Endodermal cell (in vitro differentiated cells): ENCODE measurements at places on chromosomes 13 and 19. TPM values are rescaled to one million over a fixed set of nuclear protein-coding genes. Genes with fewer than 3 reads are reported as not detected.
A peak's percentile ranks its signal among the peaks of the same experiment; 100 is the strongest.

GRCh38 chr19:33296488-33296971 lies 5.8 kb downstream of the CEBPA start:
- peak; percentile 61 for DNase-seq

DNA sequence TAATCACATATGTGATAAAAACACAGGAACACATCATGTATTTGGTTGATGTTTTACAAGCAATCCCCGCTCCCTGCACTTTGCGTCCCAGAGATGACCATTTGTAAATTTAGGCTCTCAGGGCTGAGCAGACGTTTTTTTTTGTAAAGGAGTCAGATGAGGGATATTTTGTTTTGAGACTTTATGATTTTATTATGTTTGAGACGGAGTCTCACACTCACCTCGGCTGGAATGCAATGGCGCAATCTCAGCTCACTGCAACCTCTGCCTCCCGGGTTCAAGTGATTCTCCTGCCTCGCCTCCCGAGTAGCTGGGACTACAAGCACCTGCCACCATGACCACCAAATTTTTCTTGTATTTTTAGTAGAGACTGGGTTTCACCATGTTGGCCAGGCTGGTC lies 1.4 kb downstream of the TLE6 start:
- no peak for DNase-seq

- DNase-seq: peak; percentile 68
These were observed 24.4 kb downstream of the SLC25A15 start for GRCh38 chr13:40813667-40814454.

DNA sequence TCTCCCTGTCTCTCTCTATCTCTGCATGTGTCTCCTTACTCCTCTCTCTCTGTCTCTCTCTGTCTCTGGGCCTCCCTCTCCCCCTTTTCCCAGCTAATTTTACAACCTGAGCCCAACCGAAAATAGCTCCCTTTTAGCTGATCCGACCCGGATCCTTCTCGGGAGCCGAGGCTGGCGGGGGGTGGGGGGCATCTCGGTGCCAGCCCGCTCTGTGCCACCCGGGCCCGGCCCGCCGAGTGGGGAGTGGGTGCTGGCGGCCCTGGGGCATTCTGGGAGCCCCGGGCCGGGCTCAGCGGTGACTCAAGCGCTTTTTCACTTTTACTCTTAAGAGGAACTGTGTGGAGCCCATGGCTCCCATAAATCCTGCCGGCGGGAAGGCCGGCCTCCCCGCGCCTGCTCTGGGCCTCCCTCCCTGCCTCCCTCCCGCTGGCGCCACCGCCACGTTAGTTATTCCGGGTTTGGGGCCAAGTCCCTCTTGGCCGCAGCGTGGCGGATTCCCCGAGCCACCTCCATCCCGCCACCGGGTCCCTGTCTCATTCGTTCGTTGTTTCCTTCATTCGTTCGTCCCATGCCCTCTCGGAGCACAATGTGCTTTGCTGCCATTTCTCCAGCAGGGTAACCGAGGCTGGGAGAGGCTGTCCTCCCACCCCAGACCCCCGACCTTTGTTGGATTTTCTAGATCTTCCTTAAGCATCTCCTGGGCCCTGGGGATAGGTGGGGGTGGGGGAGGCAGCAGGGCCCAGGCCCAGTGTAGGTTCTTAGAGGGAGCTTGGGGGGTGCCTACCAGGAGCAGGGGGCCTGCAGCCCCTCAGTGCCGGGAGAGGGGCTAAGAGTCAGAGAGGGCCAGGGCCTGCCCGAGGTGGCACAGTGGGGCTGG lies 3.2 kb downstream of the NFIC start:
- DNase-seq: peak; percentile 73

- DNase-seq: peak; percentile 66
These were observed 4.1 kb downstream of the KLK2 start for GRCh38 chr19:50877338-50877737.

GRCh38 chr19:1861599-1862031 lies 1.8 kb downstream of the KLF16 start:
- no peak for DNase-seq

- DNase-seq: no peak
These were observed 810.4 kb upstream of the SLC10A2 start for GRCh38 chr13:103876571-103876970.

GRCh38 chr19:3116621-3117020 lies 19.2 kb upstream of the GNA15 start:
- no peak for DNase-seq

DNA sequence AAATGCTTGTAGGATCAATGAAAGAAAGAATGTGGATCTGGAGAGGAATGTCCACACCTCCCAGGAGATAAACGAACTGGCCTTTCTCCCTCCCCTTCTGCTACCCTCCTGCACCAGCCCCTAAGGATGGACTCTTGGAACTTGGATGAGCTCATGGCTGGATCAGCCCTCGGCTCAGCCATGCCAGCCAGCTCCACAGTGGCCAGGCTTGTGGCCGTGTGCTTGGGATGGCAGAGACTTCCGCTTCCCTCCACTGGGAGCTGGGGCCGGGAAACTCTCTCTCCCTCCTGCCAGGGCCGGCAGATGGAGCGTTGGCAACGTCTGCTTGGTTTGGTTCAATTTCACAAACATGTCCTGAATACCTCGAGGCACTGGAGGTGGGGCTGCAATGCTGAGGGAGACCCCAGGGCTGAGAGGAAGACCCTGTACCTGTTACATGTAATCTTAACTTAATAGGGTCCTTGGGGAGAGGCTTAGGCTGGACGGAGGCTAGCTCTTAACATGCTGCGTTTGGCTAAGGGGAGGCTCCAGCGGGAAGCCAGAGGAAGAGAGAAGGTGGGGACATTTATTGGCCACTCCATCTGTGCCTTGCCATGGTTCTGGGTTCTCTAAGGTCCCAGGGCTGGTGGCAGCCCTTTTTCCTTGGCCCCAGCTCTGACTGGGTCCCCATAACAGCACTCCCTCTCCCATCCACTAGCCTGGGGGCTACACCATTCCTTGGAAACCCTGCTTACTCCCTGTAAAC lies 152.5 kb downstream of the IER2 start:
- peak; percentile 50 for DNase-seq

- DNase-seq: no peak
These were observed 748 bp downstream of the RAB4B start for GRCh38 chr19:40778706-40779284.

- DNase-seq: no peak
These were observed 35.0 kb upstream of the TNFSF11 start for GRCh38 chr13:42538996-42539395.

- DNase-seq: no peak
These were observed 30.2 kb downstream of the TMTC4 start for GRCh38 chr13:100644371-100644770.

Gene SLC44A2
- total RNA-seq: 106 and 114 TPM in 2 replicates

Gene PCDH9
- 0.95 to 1.5 TPM (median 1.0 TPM) in 3 replicates for total RNA-seq

Gene NFIC
- 3.9 to 5.5 TPM (median 5.2 TPM) in 3 replicates for total RNA-seq

Gene LILRA1
- total RNA-seq: not detected in 2 replicates

Gene SOX21
- total RNA-seq: 10.1 and 13.0 TPM in 2 replicates

Gene PEAK3
- not detected in 3 replicates for total RNA-seq

Gene CGB8
- not detected in 3 replicates for total RNA-seq

Gene REX1BD
- total RNA-seq: 68.8 to 83.9 TPM (median 78.8 TPM) in 3 replicates

Gene MYPOP
- total RNA-seq: 12.9 and 13.6 TPM in 2 replicates

Gene PRR12
- total RNA-seq: 63.0 and 67.6 TPM in 2 replicates

Gene MED25
- total RNA-seq: 86.9 and 89.1 TPM in 2 replicates

Gene COLGALT1
- 68.3 to 83.7 TPM (median 73.9 TPM) in 3 replicates for total RNA-seq
